ENCODE measurements at places on chromosomes 7 and 10. TPM values are rescaled to one million over a fixed set of nuclear protein-coding genes. Genes with fewer than 3 reads are reported as not detected.

DNA sequence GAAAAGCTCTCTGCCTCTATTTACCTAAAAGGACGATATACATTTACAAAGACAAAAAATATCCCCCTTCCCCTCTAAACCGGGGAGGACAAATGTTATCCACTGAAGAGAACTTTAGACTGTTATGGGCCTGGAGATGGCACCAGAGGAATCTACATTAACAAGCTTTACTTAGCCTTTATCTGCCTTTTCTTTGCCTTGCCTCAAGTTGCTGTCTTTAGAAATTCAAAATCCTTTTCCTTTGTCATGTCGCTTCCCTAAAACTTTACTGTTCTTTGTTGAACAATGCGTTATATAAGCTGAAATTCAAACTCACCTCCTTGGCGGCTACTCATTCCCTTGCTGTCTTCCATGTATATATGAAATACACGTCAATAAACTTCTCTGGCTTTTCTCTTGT is 405.0 kb downstream of the PCDH15 start:
- no peak for DNase-seq

DNA sequence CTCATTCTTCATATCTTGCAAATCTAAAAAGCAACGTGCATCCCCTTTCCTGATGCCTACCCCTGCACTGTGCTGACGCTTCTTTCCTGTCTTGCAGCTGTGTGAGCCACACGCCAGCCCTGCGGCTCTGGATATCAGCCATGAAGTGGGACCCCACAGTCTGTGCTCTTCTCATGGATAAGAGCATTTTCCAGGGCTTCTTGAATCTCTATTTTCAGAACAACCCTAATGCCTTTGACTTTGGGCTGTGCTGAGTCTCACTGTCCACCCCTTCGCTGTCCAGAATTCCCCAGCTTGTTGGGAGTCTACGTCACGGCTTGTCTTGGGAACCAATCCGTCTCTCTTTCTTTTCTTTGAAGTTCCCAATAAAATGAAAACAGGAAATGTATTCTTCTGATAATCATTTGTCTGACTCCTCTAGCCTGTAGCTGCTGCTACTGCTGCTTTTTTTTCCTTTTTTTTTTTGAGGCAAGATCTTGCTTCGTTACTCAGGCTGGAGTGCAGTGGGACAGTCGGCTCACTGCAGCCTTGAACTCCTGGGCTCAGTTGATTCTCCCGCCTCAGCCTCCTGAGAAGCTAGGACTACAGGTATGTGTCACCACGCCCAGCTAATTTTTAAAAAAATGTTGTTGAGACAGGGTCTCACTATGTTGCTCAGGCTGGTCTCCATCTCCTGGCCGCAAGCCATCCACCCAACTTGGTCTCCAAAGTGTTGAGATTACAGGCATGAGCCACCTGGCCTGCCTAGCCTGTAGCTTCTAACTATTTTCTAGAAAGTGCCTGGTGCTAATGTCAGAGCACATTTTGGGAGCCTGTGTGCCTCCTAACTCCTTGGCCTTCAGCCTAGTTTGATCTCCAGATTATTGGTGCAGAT is 30.3 kb downstream of the GSTO2 start:
- DNase-seq, result peak; percentile 56

DNA sequence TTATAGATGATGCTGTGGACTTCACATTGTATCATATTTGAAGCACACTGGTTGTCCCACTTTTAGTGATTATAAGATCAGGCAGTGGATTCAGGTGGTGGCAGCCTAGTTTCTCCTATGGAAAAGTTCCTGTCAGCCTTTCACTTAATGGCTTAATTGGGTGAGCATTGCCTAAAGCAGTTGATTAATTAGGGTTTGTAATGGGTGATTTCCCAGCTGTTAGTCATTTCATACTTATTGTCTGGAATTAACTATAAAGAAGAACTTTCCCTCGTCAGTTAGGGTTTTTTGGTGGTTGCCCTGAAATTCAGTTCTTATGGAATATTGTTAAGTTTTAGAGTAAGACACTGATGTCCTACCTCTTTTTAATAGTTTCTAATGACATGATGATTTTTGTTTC is 78.8 kb downstream of the SLC25A40 start:
- no peak for DNase-seq

- DNase-seq, result no peak
These were observed 225.3 kb downstream of the GLRX3 start for GRCh38 chr10:130361351-130362105.

DNA sequence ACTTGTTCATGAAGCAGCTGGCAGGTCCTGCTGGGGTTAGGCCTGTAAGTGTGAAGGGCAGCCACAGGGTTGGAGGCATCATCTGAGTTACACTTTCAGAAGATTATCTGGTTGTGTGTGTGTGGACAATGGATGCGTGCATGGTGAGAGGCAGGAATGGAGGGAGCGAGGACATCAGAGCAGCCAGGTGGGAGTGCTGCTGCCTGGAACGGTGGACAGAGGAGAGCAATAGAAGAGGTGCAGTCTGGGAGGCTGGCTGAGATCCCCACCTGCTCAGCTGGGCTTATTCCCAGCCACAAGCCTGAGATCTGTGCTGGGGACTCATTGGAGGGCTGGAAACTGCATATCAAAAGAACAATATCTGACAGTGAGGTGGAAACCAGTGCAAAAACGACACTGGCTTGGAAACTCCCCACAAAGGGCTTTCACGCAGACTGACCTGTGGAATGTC is 17.9 kb downstream of the ZNF488 start:
- DNase-seq, result no peak

DNA sequence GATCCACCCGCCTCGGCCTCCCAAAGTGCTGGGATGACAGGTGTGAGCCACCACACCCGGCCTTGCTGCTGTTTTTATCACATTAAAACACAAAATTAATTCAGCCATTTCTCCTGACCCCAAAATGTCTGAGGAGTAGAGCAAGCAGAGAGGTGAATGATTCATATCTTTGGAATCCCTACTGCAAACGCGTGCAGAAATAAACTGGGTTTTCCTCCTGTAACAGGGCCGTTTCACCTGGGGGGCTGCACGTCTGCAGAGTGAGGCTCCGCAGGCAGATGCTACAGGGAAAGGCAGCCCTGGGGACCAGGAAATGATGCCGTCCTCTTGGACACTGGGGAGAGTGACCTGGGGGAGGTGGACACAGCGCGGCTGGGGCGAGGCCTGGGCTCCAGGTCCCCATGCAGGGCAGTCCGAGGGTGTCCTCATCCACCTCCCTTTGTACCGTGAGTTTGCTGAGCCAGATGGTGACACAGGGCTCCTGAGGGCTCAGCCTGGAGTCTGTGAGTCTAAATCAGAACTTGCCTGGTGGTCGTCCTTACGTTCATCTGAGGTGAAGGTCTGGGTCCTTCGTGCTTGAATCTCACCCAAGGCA is 41.9 kb downstream of the PDGFA start:
- DNase-seq, result no peak

GRCh38 chr10:33150146-33150545 is 184.3 kb downstream of the NRP1 start:
- no peak for DNase-seq

- DNase-seq, result no peak
These were observed 30.1 kb downstream of the INSIG1 start for GRCh38 chr7:155327590-155328320.

DNA sequence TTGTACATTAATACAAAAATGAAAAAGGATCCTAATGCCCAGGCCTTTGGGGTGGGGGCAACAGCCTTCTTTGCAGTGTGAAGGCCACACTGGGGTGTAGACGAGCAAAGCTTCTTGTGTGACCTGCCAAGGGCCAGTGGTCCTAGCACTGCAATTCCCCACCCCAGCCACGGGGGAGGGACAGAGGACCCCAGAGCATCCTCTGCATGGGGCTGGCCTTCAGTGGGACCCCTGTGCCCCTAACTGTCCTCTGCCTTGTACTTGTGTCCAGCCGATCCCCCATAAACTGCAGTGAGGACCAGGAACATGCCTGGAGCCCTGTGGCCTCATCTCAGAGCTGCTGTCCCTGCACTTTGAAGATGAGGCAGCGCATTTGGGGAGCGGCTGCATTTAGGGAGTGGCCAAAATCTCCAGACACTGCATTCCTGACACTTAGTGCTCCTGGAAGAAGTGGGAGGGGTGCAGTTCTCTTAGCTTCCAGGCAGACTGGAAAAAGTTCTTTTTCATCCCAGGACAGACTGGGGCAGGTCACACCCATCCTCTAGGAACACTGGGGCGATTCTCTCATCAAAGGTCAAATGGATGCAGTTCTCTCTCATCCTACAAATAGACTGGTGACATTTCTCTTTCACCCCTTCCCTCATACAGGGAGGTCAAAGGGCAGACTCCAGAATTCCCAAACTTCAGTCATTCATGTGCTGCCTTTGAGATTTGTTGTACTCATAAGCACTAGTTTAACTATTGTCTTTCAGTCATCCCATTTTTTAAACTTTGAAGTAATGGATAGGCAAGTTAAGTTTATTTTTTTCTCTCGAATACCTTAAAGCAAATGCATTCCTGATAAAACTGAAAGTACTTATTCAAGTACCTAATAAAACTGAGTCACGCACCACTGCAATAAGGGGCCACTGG is 922 bp upstream of the MYO1G start:
- no peak for DNase-seq

DNA sequence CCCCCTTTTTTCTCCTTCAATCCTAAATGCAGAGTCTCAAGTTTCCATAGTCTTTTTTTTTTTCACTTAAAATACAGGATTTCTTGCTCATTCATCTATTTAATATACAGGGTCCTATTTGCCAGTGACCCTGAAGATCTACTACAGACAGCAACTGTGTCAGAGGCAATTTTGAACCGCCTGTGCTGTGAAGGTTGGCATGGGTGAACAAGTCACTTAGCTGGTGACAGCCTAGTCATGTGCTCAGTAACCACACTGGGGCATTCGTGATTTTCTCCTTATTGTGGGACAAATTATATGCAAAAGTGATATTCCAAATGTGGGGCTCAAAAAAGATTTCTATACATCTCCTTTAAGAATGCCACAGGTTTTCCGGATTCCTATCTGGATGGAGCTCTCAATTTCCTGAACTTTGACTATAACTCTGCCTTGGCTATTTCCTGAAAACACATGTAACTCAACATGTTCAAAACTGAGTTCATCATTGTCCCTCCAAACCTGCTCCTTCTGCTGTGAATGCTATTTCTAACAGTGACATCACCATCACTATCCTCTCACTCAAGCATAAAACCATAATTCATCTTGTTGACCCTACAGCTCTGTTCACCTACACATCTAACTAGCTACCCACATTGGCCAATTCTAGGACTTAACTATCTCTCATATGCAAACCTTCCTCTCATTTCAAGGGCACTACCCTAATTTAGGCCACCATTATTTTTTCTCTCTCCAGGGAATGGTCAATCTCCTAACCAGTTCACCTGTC is 36.7 kb downstream of the CDK6 start:
- no peak for DNase-seq

DNA sequence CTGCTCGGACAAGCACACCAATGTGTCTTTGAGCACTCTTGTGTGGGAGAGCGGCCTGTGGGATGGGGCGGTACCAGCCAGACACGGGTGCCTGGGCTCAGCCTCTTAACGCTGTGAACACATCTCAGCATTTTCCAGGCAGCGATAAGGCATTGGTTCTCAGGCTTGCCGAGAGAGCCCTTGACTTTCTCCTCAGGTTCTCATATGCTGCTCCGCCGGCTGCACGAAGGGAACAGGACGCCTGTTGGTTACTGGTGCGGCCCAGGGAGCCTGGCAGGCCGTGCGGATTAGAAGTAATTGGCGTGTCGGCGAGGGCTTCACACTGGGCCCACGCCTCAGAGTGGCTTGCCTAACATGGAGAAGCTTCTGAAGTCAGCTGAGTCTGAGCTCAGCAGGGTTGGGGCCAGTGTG is 456.7 kb upstream of the FOXK1 start:
- no peak for DNase-seq

DNA sequence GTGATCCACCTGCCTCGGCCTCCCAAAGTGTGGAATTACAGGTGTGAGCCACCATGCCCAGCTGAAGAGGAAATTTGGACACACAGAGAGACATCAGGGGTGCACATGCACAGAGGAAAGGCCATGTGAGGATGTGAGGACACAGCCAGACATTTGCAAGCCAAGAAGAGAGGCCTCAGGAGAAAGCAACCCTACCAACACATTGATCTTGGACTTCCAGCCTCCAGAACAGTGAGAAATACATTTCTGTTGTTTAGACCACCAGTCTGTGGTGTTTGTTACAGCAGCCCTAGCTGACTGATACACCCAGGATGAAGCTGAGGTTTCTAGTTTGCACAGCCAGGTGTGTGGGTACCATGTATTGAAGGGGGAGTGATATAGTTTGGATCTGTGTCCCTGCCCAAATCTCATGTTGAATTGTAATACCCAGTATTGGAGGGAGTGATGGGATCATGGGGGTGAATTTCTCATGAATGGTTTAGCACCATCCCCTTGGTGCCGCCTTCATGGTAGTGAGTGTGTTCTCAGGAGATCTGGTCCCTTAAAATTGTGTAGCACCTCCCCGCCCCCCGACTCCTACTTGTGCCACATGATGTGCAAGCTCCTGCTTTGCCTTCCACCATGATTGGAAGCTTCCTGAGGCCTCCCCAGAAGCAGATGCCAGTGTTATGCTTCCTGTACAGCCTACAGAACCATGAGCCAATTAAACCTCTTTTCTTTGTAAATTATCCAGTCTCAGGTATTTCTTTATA is 64.7 kb upstream of the DUSP5 start:
- no peak for DNase-seq

- DNase-seq, result no peak
These were observed 314.9 kb upstream of the SEMA3A start for GRCh38 chr7:84509522-84509921.

GRCh38 chr10:129497013-129497412 is 30.0 kb downstream of the MGMT start:
- DNase-seq, result no peak

- no peak for DNase-seq
These were observed 589.1 kb upstream of the ADARB2 start for GRCh38 chr10:2326411-2326810.

- DNase-seq, result no peak
These were observed 2.3 kb upstream of the ZC3HAV1 start for GRCh38 chr7:139111811-139112301.

DNA sequence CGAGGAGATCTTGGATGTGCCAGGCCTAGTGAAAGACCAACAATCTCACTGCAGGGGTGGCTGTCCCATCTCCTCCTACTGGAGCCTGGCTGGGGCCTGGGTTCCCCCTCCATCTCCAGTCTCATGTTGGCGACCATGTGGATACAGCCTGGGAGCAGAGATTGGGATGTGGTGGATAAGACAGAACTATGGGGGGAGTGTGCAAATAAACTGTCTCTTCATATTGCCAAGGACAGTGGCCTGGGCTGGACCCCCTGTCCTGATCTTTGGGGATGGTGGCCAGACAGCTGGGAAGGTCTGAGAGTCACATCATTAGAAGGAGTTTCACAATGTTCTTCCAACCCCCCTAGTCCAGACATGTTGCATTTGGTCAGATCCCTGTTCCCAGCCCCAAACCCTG is 5.8 kb upstream of the MINDY4 start:
- DNase-seq, result no peak

DNA sequence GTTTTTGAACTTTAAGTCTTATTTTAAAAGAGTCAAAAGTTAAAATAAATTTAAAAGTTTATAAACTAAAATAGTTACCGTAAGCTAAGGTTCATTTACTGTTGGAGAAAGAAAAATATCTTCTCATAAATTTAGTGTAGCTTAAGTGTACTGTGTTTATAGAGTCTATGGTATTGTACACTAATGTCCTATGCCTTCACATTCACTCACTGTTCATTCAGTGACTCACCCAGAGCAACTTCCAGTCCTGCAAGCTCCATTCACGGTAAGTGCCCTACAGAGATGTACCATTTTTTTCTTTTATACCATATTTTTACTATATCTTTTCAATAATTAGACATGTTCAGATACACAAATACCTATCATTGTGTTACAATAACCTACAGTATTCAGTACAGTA is 97.6 kb downstream of the PTN start:
- DNase-seq, result no peak

Gene CRPPA
- 0.64 TPM for polyA plus RNA-seq

Gene CCDC172
- polyA plus RNA-seq, result not detected

Gene BTBD16
- polyA plus RNA-seq, result 0.04 TPM

Data from endothelial cell of umbilical vein (primary cell).